ENCODE measurements at places on chromosomes 4 and X.

- no peak for DNase-seq
Observed at GRCh38 chr4:82123934-82124333, 249.9 kb downstream of the HNRNPD start.

DNA sequence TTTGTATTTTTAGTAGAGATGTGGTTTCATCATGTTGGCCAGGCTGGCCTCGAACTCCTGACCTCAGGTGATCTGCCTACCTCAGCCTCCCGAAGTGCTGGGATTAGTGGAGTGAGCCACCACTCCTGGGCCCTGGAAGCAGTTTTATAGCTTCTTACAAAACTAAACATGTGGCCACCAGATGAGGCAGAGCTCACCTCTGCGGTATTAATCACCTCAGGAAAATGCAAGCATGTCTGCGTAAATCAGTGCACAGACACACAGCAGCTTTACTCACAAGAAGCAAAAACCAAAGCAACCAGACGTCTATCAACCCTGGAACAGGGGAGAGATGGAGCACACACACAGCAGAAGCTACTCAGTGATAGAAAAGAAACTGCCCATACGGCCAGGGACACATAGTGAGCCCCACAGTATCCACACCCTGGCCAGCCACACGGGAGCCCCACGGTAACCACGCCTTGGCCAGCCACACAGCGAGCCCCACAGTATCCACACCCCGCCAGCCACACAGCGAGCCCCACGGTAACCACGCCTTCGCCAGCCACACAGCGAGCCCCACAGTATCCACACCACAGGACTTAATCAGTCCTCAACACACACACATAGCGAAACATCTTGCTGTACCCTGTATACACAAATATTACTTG is 30.2 kb downstream of the PPP2R3B start:
- DNase-seq = no peak

- no peak for DNase-seq
Observed at GRCh38 chr4:8199594-8200301, 658 bp downstream of the SH3TC1 start.

GRCh38 chr4:25879991-25880651 is 17.3 kb upstream of the SEL1L3 start:
- no peak for DNase-seq

- DNase-seq = peak; percentile 12
Observed at GRCh38 chr4:71187404-71188155, 151.2 kb upstream of the SLC4A4 start.

DNA sequence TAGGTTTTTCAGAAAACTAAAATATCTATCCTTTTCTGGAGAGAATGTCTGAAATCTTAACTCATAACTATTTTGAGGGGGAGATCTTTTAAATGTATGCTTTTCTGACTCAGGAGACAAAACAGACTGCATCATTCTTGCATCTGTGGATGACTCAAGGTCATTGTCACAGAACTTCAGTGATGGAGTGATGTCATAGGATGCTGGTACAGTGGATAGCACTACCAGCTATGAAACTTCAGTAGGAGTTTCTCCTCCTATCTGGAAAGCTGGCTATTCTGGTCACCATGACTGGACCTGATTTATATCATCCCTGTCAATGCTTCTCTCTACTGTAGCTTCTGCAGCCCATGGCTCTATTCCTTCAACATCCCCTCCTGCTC is 50.3 kb downstream of the PARM1 start:
- no peak for DNase-seq

- DNase-seq = no peak
Observed at GRCh38 chrX:107654872-107655761, 26.8 kb downstream of the PRPS1 start.

DNA sequence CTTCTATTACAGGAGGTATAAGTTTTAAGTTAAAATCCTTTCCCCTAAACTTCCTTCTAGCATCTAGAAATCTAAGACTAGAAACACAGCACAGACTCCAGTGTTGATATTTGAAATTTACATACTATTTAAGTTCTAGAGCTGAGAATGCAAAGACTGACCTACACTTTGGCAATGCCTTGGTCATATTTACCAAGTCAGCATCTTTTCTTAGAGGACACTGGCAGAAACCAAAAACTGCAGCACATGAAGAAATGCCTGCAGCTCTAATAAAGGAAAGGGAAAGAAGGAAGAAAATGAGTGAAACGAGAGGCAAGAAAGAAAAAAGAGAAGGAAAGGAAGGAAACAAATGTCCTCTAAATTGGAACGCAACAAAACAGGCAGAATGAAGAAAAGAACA is 443.7 kb upstream of the RASGEF1B start:
- DNase-seq = no peak

DNA sequence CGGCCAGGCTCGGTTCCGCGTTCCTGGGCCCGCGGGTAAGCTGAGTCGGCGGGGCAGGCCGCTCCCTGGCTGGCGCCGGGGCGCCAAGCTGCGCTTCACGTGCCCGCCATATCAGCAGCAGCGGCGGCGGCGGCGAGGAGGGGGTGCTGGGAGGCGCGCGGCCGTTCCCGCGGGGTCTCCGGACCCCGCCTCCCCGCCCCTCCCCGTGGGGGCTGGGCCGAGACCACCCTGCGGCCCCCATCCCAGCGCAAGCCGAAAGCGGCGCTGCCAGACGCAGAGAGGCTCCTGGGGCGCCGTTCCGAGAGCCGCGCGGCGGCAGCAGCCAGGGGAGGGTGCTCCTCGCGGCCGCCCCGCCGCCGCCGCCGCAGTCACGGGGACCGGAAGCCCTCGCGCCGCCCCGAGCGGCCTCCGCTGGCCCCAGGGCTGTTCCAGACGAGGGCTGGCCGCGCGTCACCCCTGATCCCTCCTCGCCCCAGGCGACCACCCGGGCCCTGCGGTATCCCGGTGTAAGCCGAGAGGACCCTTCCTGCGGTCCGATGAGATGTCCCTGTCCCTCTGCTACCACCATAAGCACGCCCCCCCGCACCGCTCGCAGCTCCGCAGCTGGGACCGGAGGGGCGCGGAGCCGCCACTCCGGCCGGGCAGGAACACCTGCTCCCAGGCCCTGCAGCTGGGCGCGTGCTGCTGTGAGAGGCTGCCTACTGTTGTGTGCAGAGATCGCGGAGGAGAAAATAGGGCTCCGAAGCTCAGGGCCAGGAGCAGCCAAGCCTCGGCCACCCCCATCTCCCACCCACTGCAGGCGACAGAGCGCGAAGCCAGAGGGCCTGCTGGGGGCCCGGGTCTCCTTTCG is 7.5 kb upstream of the BCOR start:
- no peak for DNase-seq
